Kidney tubule cell (primary cell): ENCODE measurements at places on chromosomes 11 and 22.

DNA sequence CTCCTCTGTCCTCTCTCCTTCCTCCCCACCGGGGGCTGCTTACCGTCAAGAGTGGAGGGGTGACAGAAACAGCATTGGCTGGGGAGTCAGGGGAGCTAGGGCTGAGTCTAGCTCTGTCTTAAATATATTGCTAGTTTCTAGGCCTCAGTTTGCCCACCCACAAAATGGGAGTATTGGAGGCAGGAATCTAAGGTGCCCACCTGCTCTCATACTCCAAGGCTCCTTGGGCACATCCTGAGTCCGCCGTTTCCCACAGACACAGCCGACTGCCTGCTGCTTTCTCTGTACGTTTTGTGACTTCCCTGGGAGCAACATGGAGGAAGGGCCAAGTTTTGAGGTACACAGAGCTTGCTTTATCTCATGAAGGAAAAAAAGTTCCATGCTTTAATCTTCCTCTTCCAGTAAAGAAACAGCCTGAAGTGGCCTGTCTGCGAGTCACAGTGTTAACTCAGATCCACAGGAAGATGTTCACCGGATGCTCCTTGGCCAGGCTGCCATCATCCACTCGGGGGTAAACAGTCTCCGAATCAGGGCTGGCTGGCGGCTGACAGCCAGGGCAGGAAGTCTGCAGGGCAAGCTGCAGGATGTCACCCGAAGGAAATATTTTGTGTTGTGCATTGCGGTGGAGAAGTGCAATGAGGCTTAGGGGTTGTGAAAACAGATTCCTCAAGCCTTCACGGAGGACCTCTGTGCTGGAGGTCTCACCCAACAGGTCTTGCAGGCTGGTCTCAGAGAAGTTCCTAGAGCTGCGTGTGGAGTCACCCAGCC, 11.0 kb upstream of the CERK start:
- peak; percentile 43 for DNase-seq

DNA sequence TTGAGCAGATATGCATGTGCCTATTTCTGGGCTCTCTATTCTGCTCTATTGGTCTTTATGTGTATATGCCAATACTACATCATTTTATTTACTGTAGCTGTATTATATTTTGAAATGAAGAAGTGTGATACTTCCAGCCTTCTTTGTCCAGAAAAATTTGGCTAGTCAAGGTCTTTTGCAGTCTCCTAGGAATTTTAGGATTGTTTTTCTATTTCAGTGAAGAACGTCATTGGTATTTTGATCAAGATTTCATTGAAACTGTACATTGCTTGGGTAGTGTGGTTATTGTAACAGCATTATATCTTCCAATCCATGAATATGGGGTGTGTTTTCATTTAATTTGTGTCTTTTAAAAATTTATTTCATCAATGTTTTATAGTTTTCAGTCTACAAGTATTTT, 400.3 kb downstream of the AASDHPPT start:
- DNase-seq, result no peak

- peak; percentile 79 for DNase-seq
Observed at GRCh38 chr11:62905927-62906531, 15.1 kb downstream of the CHRM1 start.

- no peak for DNase-seq
Observed at GRCh38 chr11:94657629-94658028, 90.5 kb downstream of the PIWIL4 start.

GRCh38 chr11:109138196-109138595, 283.8 kb upstream of the C11orf87 start:
- no peak for DNase-seq

DNA sequence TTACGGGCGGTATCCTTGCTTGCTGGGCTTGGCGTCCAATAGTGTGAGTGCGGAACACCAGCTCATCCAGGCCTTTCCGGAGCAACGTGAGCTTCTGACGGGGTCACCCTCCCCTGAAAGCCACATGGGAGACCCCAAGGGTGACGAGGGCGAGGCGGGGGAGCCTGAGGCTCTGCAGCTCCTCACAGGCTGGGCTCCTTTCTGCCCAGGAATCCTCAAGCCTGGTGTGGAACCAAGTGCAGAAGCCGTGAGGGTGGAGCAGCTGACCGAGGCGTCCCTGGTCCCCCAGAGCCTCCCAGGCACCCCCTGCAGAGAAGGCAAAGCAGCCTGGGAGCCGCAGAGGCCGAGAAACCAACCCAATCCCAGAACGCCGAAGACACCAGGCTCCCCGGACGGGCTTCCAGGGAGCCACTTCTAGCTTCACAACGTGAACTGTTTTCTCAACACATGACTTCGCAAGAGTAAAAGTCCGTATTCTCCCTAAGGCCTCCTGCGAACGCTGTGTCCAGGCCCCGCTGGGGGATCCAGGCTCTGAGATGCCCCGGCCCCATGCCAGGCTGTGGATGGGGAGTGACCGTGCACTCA, 530.3 kb downstream of the BRD1 start:
- DNase-seq, result no peak

GRCh38 chr11:74932169-74932568, 16.7 kb downstream of the XRRA1 start:
- peak; percentile 23 for DNase-seq

- no peak for DNase-seq
Observed at GRCh38 chr11:28457481-28458065, 349.4 kb downstream of the METTL15 start.

DNA sequence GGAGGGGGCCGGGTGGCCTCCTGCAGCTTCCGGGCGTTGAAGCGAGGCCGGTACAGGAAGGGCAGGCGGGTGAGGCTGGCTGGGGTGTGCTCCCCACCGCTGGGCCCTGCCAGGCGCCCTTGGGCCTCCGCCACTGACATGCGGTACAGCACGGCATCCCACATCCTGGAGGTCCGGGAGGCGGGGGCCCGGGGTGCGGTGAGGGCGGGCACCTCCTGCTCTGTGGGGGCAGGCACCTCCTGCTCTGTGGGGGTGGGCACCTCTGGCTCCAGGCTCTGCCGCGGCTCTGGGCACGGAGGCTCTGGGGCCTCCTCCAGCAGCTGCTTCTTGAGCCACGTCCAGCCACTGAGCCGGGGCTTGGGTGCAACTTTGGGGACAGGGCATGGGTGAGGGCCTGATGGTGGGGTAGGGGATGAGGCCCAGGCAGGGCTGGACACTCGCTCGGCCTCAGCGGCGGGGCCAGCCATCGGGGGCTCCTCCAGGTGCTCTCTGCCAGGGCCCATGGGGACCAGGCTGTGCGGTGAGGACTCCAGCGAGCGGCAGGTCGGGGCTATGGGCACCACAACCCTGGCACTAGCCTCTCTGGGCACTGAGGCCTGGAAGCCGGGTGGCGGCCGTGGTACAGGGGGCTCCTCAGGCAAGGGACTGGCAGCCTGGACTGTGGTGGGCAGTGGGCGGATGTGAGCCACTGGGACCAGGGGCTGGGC, 2.3 kb downstream of the PRR33 start:
- no peak for DNase-seq

DNA sequence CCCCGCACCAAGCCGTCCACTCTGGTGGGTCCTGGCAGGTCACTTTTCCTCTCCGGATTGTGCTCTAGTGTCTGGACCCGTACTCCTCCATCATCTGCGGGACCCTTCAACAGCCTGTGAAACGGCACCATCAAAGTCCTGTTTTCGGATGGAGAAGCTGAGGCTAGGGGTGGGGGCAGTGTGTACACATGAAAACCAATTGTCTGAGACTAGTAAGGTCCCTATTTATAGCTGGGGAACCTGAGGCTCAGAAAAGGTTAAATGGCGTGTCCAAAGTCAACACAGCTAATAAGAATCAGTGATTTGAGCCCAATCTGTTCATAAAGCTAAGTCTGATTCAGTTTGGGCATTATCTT, 668 bp upstream of the LRRC32 start:
- DNase-seq, result no peak

- no peak for DNase-seq
Observed at GRCh38 chr11:94738746-94739145, 29.4 kb upstream of the AMOTL1 start.

- DNase-seq, result peak; percentile 73
Observed at GRCh38 chr11:76700177-76701100, 29.9 kb upstream of the LRRC32 start.

- DNase-seq, result peak; percentile 73
Observed at GRCh38 chr11:72308226-72309073, 64.5 kb upstream of the PHOX2A start.

DNA sequence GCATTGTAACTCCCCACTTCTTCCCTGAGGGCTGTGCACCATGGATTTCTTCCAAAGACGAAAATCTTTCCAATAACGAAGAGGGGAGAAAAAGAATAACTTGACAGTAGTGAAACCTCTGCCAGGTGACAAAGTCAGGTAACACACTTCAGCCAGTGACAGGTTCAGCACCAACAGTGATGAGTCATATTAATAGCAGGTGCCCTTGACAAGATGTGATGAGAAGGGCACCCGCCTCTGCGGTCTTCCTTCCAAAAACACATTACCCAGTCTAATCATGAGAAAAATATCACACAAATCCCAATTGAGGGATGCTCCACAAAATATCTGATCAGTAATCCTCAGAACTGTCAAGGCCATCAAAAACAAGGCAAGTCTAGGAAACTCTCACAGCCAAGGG, 157.8 kb downstream of the EFCAB6 start:
- DNase-seq, result no peak

- peak; percentile 80 for DNase-seq
Observed at GRCh38 chr22:37019309-37020191, at the start of the genes MPST and TST. Gene MPST, plus strand, starts transcription at chr22:37019742. Its CDS starts 95 bp downstream, at chr22:37019837. Gene TST, minus strand, starts transcription at chr22:37019447. Its CDS starts 715 bp downstream, at chr22:37018732.

GRCh38 chr11:79071190-79071589, 369.6 kb downstream of the TENM4 start:
- DNase-seq, result no peak

DNA sequence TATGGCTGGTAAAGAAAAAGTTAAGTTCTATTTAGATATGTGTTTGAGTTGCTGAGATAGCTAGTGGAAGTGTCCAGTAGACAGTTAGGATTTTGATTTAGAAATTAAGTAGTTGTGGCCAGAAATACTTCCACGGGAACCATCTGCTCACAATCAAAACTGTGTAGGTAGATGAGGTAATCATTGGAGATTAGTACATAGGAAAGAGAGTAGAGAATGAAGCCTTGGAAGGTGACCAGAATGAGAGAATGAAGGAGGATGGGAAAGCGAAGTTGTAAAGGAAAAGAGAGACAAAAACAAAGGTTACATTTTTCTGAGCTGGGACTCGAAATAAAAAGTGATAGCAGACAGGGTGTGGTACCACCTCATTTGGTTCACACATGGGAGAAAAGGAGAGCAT, 296.9 kb upstream of the SORL1-AS1 start:
- no peak for DNase-seq

GRCh38 chr11:80862011-80862410, 1421.2 kb upstream of the TENM4 start:
- DNase-seq, result no peak

DNA sequence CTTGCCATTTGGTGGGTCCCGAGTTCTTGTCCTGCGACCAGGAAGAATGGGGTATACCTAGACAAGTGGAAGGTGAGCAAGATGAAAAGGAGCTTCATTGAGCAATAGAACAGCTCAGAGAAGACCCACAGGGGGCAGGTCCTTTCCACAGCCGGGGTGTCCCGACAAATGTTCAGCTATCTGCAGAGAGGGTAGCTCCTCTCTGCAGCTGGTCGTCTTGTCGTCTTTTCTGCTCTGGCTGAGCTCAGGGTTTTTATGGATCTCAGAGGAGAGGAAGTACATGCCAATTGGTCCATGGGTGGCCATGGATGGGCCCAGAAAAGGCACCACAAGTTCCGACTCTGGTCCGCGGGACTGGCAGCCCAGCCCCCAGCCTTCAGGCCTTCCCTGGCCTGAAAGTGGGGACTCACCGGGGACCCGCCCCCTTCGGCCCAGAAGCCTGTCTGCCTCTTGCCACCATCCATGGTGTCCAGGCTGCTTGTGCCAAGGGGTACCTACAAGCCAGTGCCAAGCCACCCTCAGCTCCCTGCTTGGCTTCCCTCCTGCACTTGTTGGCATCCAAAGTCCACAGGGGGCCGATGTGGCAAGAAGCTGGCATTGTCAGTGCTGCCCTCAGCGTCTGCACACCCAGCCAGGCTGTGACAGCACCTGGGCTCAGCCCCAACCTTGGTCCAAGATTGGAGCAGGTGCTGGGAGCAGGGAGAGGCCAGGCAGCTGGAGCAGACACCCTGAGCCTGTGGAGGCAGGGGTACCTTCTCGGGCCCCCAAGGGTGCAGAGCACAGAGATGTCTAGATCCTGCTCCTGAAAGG, 438.9 kb downstream of the TBC1D22A start:
- no peak for DNase-seq

DNA sequence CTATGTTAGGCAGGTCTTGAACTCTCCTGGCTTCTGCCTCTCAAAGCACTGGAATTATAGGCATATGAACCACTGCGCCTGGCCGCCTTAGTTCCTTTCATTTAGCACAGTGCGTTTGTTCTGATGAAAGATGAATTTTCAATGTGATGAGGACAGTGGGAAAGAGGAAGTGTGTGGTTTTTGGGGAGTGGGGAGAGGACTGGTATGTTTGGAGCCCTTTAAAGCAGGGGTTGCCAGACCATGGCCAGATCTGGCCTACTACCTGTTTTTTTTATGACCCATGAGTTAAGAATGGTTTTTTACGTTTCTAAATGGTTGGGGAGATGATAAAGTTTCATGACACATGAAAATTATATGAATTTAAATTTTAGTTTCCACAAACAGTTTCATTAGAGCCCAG, 12.5 kb downstream of the ATXN10 start:
- peak; percentile 23 for DNase-seq

DNA sequence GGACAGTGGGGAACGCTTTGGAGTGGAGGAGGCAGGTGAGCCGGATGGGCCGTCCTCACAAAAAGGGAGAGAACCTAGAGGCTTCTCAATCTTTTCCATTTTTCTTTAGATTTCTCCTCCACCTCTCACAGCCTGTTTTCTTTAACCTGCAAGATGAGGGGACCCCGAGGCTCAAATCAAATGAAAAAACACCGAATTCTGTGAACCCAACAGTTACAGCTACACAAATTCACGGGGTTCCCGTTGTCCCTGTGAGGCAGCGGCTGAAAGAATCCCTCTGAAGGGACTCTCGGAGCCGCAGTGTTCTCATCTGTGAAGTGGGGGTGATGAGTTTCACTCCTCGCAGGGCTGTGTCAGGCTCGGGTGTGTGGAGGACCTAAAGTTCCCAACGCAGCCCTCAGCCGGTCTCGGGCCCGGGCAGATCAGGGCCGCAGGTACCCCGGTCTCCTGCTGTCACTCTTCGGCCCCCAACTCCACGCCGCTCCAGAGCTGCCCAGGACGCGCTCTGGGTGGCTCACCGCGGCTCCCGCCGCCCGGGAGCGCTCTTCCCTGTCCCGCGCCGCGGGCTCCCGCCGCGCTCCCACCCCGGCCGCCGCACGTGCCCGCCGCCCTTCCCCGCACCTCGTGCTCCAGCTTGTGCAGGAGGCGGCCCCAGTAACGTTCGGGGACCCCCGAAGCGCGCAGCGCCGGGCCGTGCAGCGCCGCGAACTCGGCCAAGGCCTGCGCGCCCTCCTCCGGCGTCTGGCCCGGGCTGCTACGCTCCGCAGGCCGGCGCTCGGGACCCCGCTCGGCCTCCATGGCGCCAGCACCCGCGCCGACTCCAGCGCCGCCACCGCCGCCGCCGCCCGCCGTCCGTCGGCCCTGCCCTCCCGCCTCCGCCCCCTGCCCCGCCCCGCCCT, at the start of gene TTLL12:
TTLL12 (minus strand) TSS at position 863 of the 899 bp plus-strand sequence; CDS start at position 798, 65 bp downstream.
- DNase-seq, result peak; percentile 63

GRCh38 chr11:63537293-63538101, 889 bp downstream of the PLAAT4 start:
- DNase-seq, result peak; percentile 28

GRCh38 chr11:34904421-34904955, 11.7 kb downstream of the APIP start:
- DNase-seq, result peak; percentile 63
